ENCODE measurements at places on chromosomes 13 and 19.
A peak's percentile ranks its signal among the peaks of the same experiment; 100 is the strongest.

DNA sequence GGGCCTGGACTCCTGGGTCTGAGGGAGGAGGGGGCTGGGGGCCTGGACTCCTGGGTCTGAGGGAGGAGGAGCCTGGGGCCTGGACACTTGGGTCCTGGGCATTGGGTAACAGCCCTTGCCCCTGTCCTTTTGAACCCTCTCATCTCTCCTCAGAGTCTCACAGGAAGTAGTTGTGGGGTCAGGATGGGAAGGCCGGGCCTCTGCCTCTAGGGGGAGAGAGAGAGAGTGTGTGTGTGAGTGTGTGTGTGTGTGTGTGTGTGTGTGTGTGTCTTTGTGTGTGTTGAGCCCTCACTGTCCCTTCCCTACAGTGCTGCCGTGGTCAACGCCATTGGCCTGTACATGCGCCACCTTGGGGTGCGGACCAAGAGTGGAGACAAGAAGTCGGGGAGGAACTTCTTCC lies 10.9 kb downstream of the ARHGEF1 start:
- no peak for DNase-seq

DNA sequence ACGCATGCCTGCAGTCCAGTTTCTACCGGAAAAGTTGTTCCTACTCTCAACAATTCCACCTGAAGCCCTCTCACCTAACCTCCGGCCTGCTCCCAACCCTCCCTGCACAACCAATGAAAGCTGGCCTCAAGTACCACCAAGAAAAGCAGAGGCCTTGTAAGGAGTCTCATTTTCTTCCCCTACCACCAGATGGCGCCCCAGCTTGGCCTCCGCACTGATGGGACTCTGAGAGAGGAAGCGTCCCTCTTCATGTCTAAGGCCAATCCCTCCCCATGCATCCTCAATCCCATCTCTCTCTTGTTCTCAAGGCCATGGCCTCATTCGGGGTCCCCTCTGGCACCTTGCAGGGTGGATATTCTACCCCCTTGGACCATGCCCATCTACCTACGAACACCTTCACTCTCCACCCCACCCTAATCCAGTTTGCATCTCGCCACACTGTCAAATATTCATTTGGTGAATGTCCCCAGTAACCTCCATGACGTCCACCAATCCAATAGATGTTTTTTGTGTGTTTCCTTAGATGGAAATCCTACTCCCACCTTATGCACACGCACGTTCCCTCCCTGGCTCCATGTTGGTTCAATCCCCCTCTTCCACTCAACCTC lies 412.8 kb downstream of the ZNF536 start:
- peak; percentile 31 for DNase-seq

DNA sequence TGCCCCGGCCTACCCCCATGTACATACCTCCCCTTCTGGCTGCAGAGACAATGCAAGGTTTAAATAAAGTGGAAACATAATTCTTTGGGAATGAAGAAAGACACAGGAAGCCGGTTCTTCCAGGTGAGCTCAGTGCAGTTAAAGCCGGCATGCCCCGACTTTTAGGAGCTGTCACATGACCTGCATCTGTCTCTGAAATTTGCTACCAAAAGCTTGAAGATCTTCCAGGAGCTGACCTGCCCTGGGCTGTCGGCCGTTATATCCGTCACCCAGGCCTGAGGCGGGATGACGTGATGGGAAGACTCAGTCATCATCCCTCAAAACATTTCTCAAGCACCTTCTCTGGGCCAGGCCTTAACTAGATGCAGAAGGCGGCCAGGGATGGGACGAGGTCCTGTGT lies 10.3 kb downstream of the RAB8A start:
- DNase-seq = no peak

DNA sequence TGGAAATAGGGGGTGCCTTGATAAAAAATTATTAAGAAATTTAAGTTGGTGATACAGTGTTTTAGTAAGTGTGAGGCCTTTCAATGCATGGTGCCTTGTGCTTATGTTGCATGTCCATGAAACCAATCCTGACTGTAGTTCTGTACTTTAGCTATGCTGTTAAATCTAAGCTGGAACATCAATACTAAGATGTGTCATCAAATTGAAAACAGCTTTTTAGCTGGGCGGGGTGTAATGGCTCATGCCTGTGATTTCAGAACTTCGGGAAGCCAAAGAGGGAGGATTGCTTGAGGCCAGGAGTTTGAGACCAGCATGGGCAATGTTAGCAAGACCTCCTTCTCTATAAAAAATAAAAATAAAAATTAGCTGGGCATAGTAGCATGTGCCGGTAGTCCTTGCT lies 930.3 kb upstream of the PCDH9 start:
- no peak for DNase-seq

DNA sequence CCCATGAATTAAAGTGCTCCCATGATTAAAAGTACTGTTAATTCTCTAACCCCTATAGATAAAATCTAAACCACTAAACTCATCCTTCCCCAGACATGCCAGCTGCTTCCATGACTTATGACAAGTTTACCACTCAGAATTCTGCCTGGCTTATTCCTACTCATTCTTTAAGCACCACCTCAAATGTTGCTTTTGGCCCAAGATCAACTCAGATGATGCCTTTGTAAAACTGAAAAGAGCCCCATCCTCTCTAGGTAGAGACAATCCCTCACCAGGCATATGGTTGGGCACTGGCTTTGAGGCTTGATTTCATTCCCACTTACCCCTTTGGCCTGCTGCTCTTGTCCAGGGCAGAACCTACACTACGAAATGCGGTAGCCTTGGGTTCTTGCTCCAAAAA lies 250.0 kb downstream of the DNAJC15 start:
- DNase-seq = no peak

- no peak for DNase-seq
Measured at GRCh38 chr19:41997121-41997850, 3.3 kb upstream of the ATP1A3 start.

GRCh38 chr13:66219506-66219905 lies 1010.6 kb downstream of the PCDH9 start:
- no peak for DNase-seq

- DNase-seq = no peak
Measured at GRCh38 chr13:102692491-102692826, 2.4 kb downstream of the METTL21C start.

GRCh38 chr13:114315074-114315785 lies 927 bp downstream of the CHAMP1 start:
- no peak for DNase-seq

DNA sequence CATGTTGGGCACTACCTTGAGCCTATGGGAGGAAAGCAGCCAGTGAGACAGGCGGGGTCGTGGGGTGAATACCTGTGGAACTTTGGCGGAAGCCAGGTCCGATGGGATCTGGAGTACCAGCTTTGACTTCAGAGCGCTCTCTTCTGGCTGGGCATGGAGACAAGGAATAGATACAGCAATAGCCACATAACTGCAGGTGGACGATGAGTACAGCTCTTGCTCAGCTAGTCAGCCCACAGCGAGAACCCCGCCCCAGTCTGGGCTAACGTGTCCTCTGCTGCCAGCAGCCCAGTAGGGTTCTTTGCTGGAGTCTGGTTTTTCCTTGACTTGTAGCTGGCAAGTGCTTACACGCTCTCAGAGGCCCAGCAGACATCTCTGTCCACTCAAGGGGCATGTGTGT lies 83.4 kb downstream of the SIPA1L3 start:
- DNase-seq = no peak

DNA sequence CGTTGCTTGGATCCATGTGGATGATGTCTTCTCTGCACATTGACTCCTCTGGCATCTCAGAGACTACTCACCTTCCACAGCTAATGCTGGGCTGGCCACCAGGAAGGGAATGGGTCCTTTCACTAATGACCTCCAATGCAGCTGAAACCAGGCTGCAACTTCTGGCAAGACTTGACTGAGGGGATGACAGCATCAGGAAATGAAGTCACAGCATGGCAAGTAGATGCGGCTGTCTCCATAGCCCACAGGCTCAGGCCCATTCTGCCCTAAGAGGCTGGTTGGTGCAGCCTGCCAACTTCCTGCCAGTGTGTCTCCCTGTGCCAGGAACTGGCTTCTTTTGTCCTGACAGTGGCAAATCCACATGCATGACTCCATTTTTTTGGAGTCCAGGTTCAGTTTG lies 467.3 kb downstream of the TSHZ3 start:
- no peak for DNase-seq

DNA sequence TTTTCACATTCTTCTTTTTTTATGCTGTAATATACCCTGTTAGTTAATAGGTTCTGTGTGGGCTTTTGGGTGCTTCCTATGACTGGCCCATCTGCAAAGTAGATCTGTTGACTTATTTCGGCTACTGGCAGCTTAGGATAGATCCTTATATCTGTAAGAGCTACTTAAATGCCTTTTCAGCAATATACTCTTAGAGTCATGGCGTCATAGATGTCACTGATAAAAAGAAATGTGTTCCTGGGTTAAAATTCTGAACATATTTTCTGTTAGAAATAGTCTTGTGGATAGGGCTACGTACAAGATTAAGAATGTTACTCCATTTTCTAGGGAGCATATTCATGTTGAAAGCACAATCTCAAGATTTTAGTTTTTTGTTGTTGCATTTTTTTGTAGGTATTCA lies 4.7 kb downstream of the AKAP11 start:
- DNase-seq = no peak

DNA sequence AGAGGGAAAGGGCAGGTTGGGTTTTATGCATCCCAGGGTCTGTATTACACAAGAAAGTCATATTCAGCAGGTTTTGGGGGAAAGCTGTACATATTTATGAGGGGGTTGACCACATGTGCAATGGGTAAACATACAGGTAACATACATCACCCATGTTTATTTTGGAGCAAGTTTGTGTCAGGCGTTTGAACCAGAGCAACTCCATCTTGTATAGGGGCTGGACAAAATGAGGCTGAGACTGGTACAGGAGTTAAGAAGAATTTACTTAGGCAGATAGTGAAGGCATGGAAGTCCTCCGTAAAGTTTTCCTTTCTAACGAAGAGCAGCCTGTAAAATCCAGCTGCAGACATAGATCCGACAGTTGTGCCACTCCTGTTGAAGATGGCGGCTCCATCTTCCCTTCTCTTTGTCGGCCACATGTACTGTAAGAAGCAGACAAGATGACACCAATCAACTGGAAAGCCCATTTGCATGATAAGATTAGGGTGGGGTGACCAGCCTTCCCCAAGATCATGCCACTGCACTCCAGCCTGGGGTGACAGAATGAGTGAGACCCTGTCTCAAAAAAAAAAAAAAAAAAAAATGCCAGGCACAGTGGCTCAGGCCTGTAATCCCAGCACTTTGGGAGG lies 4.7 kb upstream of the NUDT19 start:
- DNase-seq = no peak

- DNase-seq = no peak
Measured at GRCh38 chr13:113187263-113187669, 21.2 kb downstream of the PCID2 start.

DNA sequence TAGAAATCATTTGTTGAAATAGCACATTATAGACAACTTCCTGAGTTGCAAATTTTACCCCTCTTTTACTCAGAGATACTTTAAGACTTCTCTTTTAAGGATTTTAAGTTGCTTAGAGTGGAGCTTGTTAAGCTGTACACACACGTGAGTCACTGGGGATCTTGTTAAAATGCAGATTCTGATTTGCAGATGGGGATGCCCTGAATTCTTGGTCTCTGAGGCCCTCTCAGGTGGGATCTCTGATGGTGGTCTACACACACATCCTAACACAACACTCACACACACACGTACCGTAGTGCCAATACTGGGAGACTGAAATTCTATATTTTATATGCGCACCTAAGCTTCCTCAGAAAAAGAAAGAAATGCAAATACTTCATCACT lies 788.3 kb downstream of the UQCRFS1 start:
- no peak for DNase-seq

GRCh38 chr19:58326914-58327726 lies at the start of gene ZSCAN22:
Gene ZSCAN22 (plus strand): TSS chr19:58326994. CDS start chr19:58334803, 7,809 bp downstream.
- peak; percentile 70 for DNase-seq

- DNase-seq = no peak
Measured at GRCh38 chr19:49475191-49475917, 1.3 kb downstream of the FLT3LG start.

DNA sequence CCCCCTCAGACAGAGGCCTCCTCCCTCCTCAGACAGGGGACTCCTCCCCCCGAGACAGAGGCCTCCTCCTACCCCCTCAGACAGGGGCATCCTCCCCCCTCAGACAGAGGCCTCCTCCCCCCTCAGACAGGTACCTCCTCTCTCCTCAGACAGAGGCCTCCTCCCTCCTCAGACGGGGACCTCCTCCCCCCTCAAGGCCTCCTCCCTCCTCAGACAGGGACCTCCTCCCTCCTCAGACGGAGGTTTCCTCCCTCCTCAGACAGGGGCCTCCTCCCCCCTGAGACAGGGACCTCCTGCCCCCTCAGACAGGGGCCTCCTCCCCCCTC lies 13.9 kb downstream of the C3 start:
- DNase-seq = no peak
